CD4-positive, alpha-beta T cell treated with Interleukin-10 for 1 hour (primary cell): ENCODE measurements at places on chromosomes 7 and 10.

DNA sequence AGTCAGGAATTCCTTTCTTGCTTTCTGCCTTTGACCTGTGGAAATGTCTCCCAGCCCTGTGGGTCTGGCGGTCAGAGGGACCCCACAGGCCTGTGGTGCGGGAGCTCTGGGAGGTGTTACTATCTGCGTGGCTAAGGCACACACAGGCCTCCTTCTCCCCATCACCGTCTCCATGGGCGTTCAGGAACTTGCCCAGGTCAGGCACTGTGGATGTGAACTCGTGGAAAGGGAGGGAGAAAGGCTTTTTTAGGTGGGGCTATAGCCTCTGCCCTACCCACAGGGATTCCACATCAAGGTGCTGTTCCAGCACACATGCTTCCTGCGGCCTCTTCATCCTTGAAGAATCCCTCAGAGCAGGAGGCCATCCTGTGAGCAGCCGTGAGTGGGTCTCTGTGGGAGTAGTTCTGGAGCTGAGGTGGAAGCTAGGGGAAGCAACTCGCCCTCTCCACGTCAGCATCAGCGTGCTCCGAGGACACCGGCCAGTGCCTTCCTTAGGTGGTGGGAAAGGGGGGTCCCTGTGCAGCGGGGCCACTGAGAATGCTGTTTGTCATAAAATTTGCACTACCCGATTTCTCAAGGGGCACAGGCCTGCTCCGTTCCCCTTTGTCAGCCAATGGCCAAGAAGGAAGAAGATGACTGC is 7.5 kb upstream of the ATP6V0E2 start:
- DNase-seq, result no peak

GRCh38 chr7:51706851-51707250 is 390.2 kb upstream of the COBL start:
- DNase-seq, result no peak

DNA sequence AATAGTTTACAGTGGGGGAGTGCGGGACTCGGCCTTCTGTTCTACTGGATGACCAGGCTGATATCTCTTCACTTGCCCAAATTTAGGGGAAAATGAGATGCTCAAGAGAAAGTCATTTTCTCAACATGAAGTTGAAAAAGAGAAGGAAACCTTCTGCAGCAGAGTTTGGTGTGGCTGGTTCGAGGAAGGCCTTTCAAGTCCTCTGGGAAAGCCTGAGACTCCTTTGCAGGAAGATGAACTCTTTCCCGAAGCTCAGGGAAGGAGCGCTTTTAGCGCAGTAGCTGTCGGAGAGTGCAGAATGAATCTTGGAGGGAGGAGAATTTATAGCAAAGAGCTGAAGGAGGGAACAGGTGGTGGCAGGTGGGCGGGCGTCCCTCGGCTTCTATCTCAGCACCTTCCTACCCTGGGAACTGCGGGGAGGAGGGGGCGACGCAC is at the start of gene ATOH7:
Gene ATOH7 (minus strand): TSS at position 297 of the 435 bp plus-strand sequence. CDS start 436 bp downstream, outside the sequence.
- no peak for DNase-seq

GRCh38 chr10:1195828-1196227 is 139.6 kb downstream of the WDR37 start:
- no peak for DNase-seq

DNA sequence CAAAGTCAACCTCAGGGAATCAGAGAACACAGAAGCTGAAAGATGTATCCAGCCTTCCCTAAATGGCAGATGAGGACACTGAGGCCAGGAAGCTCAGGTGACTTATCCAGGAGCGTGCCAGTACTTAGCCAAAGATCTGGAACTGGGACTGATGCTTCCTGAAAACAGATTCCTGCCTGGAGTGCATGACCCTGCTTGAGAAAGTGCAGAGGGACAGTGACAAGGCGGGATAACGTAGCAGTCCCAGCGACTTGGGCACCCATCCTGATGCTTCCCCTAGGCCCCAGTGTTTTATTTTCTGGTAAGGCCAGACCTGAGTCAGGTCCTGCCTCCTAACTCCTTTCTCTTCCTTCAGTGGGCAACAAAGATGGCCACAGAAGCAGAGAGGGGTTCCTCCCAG is 48.6 kb downstream of the KIAA1217 start:
- DNase-seq, result no peak

DNA sequence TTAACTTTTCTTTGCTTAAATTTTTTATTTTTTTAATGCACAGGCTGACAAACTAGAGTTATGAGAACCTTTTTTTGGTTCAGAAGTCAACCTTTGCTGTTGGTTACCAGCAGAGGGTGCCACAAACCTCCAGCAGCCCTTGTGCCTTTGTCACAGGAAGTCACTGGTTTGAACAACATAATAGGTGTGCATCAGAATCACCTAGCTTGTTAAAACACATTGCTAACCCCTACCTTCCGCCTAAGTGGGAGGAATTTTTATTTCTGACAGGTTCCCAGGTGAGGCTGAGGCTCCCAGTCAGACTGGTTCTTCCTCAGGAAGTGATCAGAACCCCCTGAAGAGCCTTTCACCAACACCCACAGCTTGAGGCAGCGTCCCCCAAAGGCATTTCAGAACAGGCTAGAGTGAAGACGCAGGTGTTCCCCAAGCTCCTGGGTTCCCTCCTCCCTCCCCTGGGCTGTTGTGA is 22.6 kb upstream of the VDAC2 start:
- DNase-seq, result peak; percentile 84

GRCh38 chr10:128792426-128793140 is 666.4 kb upstream of the MKI67 start:
- no peak for DNase-seq
